Progenitor cell of endocrine pancreas (in vitro differentiated cells): ENCODE measurements at places on chromosomes 4 and X. TPM values are rescaled to one million over a fixed set of nuclear protein-coding genes. Genes with fewer than 3 reads are reported as not detected.

DNA sequence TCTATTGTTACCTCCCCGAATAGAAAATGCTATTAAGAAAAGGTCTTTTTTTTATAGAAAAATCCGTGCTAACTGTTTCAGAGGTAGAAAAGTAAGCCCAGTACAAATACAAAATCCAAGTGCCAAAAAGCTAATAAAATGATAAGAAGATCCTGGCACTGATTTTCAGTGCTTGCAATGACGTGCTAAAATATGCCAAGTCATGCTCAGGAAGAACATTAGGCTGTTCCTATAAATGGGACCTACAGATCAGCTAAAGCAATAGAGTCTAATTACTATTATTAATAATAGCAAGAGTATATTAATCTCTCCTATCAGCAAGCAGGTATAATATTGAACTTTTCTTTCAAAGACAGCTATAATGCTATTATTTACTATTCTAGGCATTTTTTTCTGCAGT lies 305.8 kb downstream of the PPARGC1A start:
- no peak for DNase-seq

Gene SLAIN2
- 54.5 and 55.2 TPM in 2 replicates for total RNA-seq

DNA sequence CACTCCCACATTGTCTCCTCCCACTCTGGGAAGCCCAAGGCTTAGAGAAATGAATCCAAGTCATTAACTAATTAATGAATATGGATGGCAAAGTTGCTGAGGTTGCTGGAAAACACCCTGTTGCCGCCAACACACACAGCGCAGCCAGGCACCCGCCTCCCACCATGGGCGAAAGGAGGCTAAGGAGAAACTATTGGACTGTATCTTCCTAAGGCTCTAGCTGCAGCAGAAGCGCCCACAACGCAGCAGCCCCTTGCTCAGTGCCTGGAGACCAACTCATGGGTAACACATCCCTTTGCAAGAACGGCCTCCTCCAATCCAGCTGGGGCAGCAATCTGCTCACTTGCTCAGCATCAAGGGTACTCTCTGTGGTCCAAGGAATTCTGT lies 34.2 kb downstream of the TSC22D3 start:
- no peak for DNase-seq

Gene ZNF157
- total RNA-seq = 2.0 TPM in 2 replicates
